ENCODE measurements at places on chromosomes 12 and 14.
A peak's percentile ranks its signal among the peaks of the same experiment; 100 is the strongest.

GRCh38 chr14:95511687-95512086 lies 4.8 kb downstream of the SYNE3 start:
- DNase-seq: no peak

DNA sequence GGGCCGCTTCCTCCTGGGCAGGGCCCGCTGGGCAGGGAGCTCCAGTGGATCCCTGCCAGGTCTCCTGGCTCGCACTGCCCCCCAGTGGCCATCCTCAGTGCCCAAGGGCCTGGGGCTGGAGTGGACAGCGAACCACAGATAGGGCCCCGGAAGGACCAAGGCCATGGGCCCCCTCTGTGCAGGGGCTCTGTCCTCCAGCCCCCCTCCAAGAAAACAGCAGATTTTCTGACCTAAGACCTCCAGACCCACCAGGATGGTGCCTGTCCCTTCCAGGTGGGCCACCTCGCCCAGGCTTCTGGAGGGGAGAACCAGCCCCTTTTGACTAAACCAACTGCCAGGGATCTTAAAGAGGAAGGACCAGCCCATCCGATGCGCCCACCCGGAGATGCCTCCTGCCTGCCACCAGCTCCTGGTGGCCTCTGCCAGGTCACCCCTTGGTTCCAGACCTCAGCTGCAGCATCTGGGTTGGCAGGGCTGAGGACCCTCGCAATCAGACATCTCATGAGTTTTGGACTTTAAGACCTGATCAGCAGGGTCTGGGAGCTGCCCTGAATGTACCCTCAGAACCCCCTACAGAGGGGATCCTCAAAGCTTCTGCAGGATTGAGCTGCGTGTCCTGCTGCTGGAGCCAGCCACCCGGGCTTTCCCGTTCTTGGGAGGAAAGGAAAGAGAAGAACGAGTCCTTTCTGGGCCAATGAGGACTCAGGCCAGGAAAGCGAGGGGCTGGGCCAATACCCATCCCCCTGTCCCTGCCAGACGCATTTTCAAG lies 325.8 kb upstream of the DIO3 start:
- DNase-seq: peak; percentile 81

- DNase-seq: no peak
These were observed 9.6 kb downstream of the PUS7L start for GRCh38 chr12:43749016-43749415.

DNA sequence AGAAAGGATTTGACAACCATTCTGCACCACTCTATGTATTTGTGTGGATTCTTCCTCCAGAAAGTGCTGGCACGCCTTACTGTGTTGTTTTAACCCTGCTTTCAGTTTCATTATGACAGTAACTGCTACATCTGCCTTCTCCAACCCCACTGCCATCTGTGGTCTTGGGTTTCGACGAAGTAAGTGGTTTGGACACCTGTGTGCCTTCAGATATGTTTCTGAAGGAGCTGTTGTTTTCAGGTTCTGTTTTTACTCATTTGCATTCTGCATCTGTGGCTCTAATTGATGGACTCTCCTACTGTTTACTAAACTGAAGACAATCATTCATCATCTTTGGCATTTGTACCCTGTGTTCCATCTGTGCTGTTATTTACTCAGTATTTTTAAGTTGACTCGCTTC lies 4.1 kb downstream of the TSHR start:
- DNase-seq: no peak

GRCh38 chr12:111757361-111758119 lies 9.2 kb upstream of the ALDH2 start:
- DNase-seq: no peak

DNA sequence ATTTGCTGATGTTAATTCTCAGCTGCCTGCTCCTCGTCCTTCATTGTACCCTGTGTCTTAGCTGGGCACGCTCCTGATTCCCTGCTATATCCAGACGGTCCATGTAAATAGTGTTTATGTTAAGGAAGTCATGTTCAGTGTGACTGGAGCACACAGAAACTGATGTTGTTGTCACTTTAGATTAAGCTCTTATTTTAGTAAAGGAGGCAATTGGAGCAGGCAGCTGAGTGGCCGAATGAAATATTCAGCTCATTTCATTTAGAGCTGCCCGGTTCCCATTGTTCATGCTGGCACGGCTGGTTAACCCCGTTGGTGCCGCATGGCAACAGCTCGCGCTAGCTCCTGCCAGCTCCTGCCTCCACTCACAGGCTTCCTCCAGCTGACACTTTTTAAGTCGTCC lies 446.8 kb upstream of the SOX5 start:
- no peak for DNase-seq

- DNase-seq: no peak
These were observed 5.0 kb downstream of the HNRNPC start for GRCh38 chr14:21264025-21264801.

DNA sequence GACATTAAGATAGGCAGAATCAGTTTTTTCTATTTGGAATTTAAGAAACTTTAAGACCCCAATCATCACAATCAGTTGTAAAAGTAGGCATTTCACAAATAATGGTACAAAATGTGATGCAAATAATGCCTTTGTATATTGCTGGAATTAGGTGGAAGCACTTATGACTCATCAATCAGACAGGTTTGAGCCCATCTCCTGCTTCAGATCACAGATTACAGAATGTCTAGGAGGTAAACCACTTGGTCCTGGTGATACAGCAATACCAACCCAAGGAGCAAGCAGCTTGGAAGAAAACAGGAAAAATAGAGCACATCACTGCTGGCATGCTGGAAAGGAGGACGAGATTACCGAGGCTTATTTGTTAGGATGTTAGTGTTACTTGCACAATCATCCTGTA lies 57.6 kb downstream of the C12orf56 start:
- DNase-seq: no peak

DNA sequence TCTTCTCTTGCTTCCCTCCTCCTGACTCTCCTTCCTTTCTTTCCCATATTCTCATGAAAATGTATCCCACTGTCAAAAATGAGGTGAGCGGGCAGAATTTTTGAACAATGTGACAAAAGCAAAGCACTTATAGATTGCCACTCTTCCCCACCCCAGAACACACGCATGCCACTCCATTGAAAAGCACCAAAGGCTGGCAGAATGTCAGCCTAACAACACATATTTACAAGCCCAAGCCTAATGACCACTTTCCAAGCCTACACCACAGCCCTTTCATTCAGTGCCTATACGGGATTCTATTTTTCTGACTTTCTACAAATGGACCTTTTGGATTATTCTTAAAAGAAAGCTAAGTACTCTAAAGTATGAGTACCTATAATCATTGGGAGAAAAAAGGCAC lies 62.9 kb upstream of the METAP2 start:
- DNase-seq: no peak

DNA sequence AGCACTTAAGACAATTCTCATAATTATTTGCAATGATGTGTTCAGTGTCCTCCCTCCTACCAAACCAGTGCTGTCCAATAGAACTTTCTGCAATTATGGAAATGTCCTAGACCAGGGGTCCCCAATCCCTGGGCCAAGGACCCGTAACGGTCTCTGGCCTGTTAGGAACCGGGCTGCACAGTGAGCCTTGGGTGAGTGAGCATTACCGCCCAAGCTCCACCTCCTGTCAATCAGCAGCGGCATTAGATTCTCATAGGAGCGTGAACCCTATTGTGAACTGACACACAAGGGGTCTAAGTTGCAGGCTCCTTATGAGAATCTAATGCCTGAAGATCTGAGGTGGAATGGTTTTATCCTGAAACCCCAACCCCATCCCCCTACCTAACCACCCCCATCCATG lies 3.9 kb downstream of the SVOP start:
- DNase-seq: no peak

GRCh38 chr12:19800884-19801283 lies 361.6 kb downstream of the AEBP2 start:
- no peak for DNase-seq

DNA sequence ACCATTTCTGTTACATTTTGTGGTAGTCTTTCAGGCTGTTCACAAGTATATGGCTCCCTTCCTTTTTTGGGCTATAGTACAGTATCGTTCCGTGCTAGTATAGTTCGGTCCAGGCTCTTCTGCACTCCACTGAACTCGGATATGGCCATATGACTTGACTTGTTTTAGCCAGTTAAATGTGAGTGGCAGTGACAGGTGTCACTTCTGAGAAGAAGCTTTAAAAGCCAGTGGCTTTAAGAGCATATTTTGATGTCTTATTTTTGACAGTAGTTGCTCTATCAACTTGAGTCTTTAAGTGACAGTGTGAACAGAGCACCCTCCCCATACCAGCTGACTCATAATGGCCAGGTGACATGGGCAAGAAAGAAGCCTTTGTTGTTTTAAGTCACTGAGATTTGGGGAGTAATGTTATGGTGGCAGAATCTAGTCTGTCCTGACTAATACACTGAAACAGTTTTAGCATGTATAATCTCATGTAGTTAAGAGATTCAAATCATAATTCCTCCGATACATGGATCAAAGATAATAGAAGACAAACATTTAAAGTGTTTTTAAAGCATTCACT lies 64.6 kb downstream of the ANO4 start:
- DNase-seq: no peak

GRCh38 chr14:51716610-51717009 lies 64.9 kb downstream of the FRMD6 start:
- DNase-seq: no peak

GRCh38 chr14:99679543-99679942 lies 4.6 kb upstream of the CYP46A1 start:
- no peak for DNase-seq

DNA sequence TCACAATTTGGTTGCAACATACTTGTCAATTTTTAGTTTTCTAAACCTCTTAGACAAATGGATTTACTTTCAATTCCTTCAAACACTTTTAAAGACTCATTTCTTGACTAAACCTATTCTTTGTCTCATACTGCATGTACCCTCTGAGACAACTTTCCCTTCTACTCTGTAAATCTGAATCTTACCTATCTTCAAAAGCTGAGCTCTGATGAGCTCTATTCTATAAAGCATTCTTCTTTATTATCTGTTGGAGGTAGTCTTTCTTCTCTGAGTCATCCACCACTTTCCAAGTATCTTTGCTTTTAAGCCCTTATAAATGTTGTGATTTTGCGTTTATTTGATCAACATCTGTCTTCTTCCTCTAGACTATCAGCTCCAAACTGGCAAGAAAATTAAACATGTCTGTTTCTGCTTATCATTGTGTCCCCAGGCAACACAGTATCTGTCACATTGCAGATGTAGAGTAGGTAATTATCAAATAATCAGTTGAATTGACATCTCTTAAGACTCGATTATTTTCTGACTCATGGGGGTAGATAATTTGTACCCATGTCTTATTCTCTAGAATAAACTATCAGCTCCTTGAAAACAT lies 265.6 kb upstream of the FAR2 start:
- DNase-seq: no peak

DNA sequence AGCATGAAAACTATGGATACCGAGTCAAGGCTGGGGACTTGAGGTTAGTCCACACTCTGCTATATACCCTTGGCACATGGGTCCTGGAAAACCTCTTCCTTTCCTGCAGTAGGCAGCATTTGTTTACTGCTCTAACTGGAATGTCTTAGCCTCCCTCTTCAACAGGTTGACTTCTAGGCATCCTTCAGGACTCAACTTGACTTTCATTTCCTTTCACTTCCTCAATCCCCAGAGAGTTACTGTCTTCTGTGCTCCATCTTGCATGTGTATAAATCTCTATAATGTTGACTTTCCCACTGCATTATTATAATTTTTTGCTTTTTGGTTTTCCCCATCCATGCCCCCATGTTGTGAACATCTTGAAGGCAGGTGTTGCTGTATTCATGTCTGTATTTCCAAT lies 107.9 kb downstream of the VRK1 start:
- DNase-seq: no peak

DNA sequence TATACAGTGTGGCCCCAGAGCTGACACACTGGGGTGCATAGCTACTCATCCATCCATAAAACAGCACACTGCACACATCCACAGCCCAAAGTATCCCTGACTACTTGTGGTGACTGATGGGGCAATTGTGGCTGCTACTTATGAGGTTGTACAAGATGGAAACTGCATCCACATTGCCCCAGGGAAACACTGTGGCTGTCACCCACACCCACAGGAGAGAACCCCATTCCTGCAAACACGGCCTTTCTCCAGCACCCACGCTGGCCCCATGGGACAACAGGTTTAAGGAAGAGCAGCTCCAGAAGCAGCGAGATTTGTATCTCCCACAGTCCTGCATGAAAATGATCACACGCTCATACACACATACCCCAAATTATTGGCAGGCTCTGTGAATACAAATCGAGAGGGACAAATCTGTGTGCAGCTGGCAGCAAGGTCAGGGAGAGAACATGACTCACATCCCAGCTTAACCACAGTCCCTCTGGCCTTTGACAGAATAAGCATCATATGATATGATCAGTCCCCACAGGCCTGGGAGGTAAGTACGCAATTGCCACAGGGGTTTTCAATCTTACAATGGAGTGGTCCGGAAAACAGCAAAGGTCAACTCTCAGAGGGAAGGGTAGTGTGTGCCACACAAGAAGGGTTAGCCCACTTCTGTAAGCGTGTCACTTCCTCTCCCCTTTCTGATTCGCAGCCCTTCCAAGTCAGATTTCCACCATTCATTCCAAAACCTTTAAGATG lies 61.9 kb downstream of the ESR2 start:
- DNase-seq: no peak
